ENCODE measurements at places on chromosomes 3 and 15.

- no peaks in the 10 kb centered on the region for H3K27me3 ChIP-seq
- H3K27ac ChIP-seq = no peak overlapping the region
- H3K36me3 ChIP-seq = no peaks in the 10 kb centered on the region
- no peak overlapping the region for H3K4me3 ChIP-seq
- DNase-seq = no peak
Observed at GRCh38 chr3:97515076-97515475, 249.5 kb upstream of the ARL6 start.

DNA sequence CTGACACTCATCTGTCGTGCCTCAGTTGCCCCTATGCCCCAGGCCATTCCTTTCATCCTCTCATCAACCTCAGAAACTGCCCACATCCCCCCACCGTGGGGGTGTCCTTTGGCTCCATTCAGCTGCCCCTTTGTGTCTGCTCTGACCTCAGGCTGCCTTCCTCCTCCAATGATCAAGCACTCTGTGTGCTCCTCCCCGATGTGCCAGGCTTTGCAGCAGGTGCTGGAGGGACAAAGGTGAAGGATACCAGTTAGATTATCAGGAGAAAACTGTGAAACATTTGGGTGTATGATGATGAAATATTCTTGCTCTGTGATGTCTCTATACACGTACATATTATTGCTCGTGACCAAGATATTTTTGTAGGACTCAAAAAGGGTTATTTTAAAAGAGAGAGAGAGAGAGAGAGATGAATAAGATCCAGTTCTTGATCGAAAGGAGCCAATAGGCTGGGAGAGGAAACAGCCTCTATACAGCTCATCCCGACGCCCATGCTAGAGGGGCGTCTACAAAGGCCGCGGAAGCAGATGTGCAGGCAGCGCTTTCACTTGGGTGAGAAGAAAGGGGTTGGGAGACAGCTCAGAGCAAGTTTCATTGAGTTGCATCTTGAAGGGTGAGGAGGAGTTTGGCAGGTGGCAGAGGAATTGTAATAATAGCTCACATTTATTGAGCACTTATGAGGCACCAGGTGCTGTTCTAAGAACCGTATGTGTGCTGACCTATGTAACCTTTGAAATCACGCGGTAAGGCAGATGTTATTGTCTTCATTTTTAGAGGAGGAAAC lies 28.3 kb upstream of the ADCY5 start:
- H3K36me3 ChIP-seq = no peaks in the 10 kb centered on the region

DNA sequence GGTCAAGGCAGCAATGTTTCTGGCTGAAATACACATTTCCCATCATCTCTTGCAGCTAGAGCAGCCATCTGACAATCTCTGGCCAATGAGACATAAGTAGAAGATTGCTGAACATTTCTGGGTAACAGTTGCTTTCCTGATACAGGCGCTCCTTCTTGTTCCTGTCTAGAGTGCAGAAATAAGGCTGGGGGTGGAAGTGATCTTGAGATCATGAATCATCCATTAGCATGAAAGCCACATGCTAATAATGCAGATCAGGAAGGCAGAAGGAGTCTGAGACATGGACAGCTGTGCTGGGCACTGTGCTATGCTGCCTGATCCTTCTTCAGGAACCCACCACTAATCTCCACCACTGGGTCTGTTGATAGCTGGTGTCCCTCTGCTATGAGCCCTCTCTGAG lies 14.8 kb upstream of the TMEM108 start:
- no peaks in the 10 kb centered on the region for H3K36me3 ChIP-seq
- H3K27me3 ChIP-seq = no peaks in the 10 kb centered on the region
- DNase-seq = no peak

GRCh38 chr15:93485438-93486327 lies 396.7 kb upstream of the RGMA start:
- H3K4me1 ChIP-seq = no peaks in the 10 kb centered on the region
- H3K36me3 ChIP-seq = no peaks in the 10 kb centered on the region
- H3K4me3 ChIP-seq = no peak overlapping the region
- peak; percentile 82 for DNase-seq
- H3K27ac ChIP-seq = peak overlapping the region; percentile 21
- no peaks in the 10 kb centered on the region for H3K27me3 ChIP-seq

GRCh38 chr15:81962482-81962881 lies 83.3 kb downstream of the MEX3B start:
- no peak for DNase-seq
- no peak overlapping the region for H3K27ac ChIP-seq
- H3K4me1 ChIP-seq = no peaks in the 10 kb centered on the region
- H3K36me3 ChIP-seq = no peaks in the 10 kb centered on the region
- no peaks in the 10 kb centered on the region for H3K27me3 ChIP-seq
- no peak overlapping the region for H3K4me3 ChIP-seq

DNA sequence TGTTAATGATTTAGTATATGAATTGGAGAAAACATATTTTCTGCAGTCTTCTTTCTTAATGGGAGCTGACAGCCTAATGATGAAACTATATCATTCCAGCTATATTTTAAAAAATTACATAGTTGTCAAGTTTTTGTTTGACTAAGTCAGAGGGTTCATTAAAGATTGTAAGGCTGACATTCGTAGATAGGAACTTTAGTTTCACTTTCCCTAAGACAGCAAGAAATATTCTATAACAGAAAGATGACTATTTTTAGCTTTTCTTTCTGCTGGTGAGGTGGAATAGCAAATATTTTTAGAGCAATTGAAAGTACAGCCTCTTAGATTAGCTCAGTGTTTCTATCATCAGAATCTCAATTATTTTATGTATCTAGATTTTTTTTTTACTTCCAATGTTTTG lies 60.2 kb downstream of the PIAS1 start:
- no peaks in the 10 kb centered on the region for H3K36me3 ChIP-seq
- peak overlapping the region; percentile 40 for H3K4me3 ChIP-seq

DNA sequence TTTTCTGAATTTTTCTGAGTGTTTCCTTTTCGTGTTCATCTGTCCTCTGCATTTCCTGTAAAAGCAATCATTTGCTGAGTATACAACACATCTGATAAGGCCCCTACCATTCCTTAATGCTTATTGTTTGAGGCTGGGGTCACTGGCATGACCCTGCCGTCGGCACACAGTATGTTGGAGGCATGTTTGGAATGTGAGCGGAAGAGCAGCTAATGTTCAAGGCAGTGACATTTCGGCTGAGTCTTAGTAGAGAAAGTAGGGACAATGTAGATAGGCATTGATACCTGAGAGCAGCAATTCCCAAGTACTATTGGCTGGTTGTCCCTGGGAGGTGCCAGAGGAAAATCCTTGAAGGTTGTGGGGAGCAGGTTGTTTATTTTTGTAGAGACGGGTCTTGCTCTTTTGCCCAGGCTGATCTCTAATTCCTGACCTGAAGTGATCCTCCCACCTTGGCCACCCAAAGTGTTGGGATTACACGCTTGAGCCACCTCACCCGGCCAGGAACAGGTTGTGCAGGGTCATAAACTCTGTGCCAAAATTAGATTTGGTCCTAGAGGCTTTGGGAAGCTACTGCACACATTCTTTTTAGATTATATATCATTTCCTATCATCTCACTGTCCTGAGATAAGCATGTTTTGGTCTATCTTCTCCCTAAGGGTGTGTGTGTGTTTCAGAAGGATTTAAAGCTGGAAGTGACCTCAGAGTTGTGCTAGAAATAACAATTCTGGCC lies 13.5 kb downstream of the PTPN23 start:
- H3K36me3 ChIP-seq = peaks cover 33% of the 10 kb centered on the region
- H3K4me1 ChIP-seq = peaks cover 31% of the 10 kb centered on the region
- no peak overlapping the region for H3K27ac ChIP-seq

- no peaks in the 10 kb centered on the region for H3K36me3 ChIP-seq
- no peak overlapping the region for H3K4me3 ChIP-seq
- H3K27ac ChIP-seq = no peak overlapping the region
- no peaks in the 10 kb centered on the region for H3K4me1 ChIP-seq
Observed at GRCh38 chr15:55800216-55800615, 57.3 kb upstream of the PRTG start.

GRCh38 chr15:79978655-79979514 lies 7.9 kb upstream of the BCL2A1 start:
- H3K4me3 ChIP-seq = no peak overlapping the region
- no peak for DNase-seq
- no peaks in the 10 kb centered on the region for H3K27me3 ChIP-seq

DNA sequence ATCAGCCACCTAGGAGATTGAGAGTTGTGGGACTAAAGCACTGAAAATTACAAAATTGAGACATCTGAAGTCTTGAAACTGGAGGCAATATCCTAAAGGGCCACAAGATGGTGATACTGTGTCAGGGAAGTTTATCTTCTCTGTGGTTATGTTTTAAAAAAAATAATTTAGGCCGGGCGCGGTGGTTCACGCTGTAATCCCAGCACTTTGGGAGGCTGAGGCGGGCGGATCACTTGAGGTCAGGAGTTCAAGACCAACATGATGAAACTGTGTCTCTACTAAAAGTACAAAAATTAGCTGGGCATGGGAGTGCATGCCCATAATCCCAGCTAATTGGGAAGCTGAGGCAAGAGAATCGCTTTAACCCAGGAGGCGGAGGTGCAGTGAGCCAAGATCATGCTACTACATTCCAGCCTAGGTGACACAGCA lies 17.9 kb upstream of the NIT2 start:
- no peaks in the 10 kb centered on the region for H3K27me3 ChIP-seq
- no peak for DNase-seq
- no peak overlapping the region for H3K4me3 ChIP-seq

DNA sequence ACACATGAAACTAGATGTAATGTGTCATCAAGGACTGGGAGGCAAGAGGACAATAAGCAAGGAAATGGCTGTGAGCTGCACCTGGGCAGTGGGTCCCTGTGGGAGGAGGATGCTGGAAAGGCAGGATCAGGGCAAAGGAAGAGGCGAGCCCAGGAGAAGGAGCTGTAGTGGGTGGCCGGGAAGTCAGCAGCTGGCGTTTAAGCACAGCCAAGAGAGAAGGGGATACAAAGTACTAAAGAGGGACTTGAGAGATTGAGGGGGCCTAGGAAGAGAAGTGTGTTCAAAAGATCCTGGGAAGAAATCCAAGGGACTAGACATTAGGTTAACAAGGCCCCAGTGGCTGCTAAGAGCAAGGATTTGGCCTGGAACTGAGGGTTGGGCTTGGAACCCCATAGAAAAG lies 188.5 kb upstream of the SLC24A5 start:
- no peak for DNase-seq
- H3K36me3 ChIP-seq = no peaks in the 10 kb centered on the region
- H3K4me1 ChIP-seq = no peaks in the 10 kb centered on the region
- H3K4me3 ChIP-seq = no peak overlapping the region

GRCh38 chr3:36663666-36664291 lies 100.6 kb downstream of the DCLK3 start:
- no peak overlapping the region for H3K4me3 ChIP-seq
- DNase-seq = no peak
- peaks cover 14% of the 10 kb centered on the region for H3K4me1 ChIP-seq

DNA sequence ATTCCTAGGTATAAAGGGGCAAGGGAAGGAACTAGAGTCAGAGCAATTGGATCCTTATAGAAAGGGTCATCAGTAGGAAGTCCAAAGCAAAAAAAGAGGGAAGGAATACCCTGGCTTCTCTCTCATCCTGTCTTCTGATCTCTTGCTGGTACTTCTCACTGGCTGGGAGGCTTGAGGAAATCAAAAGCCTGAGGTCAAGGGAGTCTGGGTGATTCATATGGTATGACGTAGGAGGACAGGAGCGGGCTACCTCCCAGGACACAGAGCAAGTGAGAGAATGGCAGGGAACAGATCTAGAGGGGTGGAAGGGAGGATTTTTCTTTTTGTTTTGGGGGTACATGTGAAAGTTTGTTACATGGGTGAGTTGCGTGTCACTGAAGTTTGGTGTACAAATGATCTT lies 76.0 kb downstream of the CFAP20DC start:
- H3K27ac ChIP-seq = no peak overlapping the region
- no peak overlapping the region for H3K4me3 ChIP-seq
- H3K27me3 ChIP-seq = no peaks in the 10 kb centered on the region
- H3K36me3 ChIP-seq = no peaks in the 10 kb centered on the region
- DNase-seq = no peak

- peak overlapping the region; percentile 82 for H3K27ac ChIP-seq
- H3K36me3 ChIP-seq = no peaks in the 10 kb centered on the region
- no peak for DNase-seq
- H3K27me3 ChIP-seq = no peaks in the 10 kb centered on the region
- H3K4me3 ChIP-seq = no peak overlapping the region
- H3K4me1 ChIP-seq = peaks cover 39% of the 10 kb centered on the region
Observed at GRCh38 chr3:129609591-129610182, 3.2 kb upstream of the PLXND1 start.

- H3K27me3 ChIP-seq = no peaks in the 10 kb centered on the region
- no peak for DNase-seq
- no peaks in the 10 kb centered on the region for H3K4me1 ChIP-seq
- no peak overlapping the region for H3K27ac ChIP-seq
- no peak overlapping the region for H3K4me3 ChIP-seq
- no peaks in the 10 kb centered on the region for H3K36me3 ChIP-seq
Observed at GRCh38 chr3:182644013-182644412, 149.3 kb upstream of the ATP11B start.

DNA sequence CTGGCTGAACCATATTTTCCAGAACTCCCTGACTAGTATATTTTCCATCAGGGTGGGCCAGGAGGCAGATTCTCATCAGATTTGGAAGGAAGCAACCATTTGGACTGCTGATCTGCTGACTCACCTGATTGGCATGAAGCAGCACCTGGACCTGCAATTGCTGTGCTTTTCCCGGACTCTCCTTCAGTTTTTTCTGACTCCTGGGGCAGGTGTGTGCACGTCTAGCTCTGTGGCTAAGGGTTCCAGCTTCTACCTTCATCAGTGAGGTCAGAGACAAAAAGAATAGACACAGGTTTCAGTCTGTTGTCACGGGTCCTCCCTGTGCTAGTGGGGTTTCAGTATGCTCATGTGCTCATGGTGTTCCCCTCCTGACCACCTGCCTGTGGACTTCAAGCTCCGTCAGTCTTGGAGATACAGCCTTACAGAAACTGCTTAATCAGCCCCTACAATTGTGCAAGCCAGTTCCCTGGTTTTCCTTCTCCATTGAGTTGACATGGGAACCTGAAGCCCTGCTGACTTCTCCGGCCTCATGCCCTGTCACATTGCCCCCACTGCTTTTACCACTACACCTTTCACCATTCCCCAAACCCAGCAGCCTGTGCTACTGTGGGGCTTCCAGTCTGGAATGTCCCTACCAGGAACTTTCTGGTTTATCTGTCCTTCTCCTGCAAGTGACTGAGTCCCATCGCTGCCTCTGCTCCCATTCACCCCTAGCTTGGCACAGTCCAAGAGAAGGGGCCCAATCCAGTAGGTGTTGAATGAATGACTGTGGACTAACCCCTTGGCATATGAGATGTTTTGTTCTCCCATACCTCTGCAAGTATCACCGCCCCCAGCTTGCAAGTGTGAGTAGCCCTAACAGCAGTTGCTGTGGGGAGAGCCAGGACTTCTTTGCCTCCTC lies 31.7 kb downstream of the HMCES start:
- H3K36me3 ChIP-seq = no peaks in the 10 kb centered on the region
- peaks cover 12% of the 10 kb centered on the region for H3K4me1 ChIP-seq
- no peak overlapping the region for H3K4me3 ChIP-seq
- DNase-seq = no peak

- H3K4me3 ChIP-seq = no peak overlapping the region
- peak; percentile 40 for DNase-seq
- no peak overlapping the region for H3K27ac ChIP-seq
- no peaks in the 10 kb centered on the region for H3K27me3 ChIP-seq
- H3K36me3 ChIP-seq = no peaks in the 10 kb centered on the region
Observed at GRCh38 chr3:8647137-8647985, 2.8 kb upstream of the SSUH2 start.

Measured in sigmoid colon (tissue), 7 donors.